Neural progenitor cell (in vitro differentiated cells): ENCODE measurements at places on chromosomes 7 and 10. TPM values are rescaled to one million over a fixed set of nuclear protein-coding genes. Genes with fewer than 3 reads are reported as not detected.
A peak's percentile ranks its signal among the peaks of the same experiment; 100 is the strongest.

CPED1 gene
- not detected in 2 replicates for total RNA-seq

RAB19 gene
- 1.1 and 3.1 TPM in 2 replicates for total RNA-seq

ASB10 gene
- total RNA-seq: not detected in 2 replicates

OR2A42 gene
- total RNA-seq: 0.15 TPM in 1 of 2 replicates, not detected in the other

HDAC9 gene
- 16.0 and 28.6 TPM in 2 replicates for total RNA-seq

PARD3 gene
- 55.3 and 58.7 TPM in 2 replicates for total RNA-seq

ASZ1 gene
- total RNA-seq: not detected in 2 replicates

ZNF804B gene
- not detected in 2 replicates for total RNA-seq

DNA sequence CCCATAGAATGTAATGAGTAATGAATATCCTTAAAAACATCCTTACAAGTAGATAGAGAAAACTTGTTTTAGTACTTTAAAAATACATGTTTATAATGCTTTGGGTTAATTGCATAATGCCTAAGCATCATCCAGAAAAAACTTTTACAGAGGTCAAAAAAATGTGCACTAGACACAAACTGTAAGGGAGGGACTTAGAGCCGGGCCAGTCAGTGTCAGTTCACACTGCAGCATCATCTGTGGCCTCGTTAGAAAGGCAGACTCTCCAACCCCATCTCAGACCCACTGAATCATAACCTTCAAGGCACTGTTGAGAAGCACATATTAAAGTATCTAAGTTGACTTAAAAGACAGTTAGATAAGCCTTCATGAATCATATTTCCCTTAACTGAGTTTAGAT, 230.1 kb upstream of the PRPS1L1 start:
- no peak for DNase-seq
- no peaks in the 10 kb centered on the region for H3K36me3 ChIP-seq
- H3K4me3 ChIP-seq: no peak overlapping the region
- no peak overlapping the region for H3K27ac ChIP-seq

DNA sequence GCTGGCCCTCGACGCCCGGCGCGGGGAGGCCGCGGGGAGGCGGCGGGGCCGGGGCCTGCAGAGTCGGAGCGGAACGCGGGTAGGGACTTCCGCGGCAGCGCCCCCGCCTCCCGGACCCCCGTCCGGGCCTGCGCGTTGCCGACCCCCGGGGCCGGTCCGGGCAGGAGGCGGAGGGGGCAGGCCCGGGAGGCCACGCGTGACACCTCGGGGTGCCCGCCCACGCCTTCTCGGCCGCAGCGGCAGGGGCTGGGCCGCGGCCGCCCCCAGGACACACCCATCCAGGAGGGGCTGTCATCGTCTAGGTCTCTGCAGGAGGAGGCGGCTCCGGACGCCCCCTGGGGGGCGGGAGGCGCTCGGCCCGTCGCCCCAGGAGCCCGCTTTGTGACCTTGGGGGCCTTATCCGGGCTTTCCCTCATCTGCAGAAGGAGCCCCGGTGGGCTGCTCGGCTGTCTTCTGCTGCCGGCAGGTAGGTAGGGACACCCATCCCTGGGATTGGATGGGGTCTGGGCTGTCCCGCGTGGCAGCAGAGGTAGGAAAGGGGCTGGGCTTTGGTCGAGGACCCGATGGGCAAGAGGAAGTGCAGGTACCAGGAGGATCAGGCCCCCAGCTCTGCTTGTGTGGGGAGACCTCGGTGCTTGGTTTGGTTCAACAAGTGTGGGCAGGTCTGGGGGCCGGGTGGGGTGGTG, 569 bp downstream of the ZNF316 start:
- peak overlapping the region; percentile 87 for H3K4me3 ChIP-seq
- H3K27me3 ChIP-seq: no peaks in the 10 kb centered on the region
- H3K36me3 ChIP-seq: no peaks in the 10 kb centered on the region
- H3K4me1 ChIP-seq: peaks cover 8% of the 10 kb centered on the region
- DNase-seq: peak; percentile 66
- H3K27ac ChIP-seq: no peak overlapping the region

DNA sequence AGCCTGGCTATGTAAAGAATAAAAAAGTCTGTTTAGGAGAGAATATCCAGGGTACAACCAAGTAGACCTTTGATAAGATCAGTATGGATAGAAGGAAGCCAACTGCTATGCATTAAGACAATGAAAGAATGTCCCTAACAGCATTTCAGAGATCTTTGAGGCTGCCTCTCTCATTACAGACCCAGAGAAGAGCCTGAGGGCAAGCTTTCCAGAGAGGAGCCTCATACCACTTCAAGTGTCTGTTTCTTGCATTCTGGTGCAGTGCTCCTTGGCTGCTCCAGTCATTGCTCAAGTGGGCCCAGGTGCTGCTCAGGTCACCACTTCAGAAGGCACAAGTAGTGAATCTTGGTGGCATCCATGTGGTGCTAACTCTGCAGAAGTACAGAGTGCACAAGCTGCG, 514.0 kb downstream of the PLXDC2 start:
- no peaks in the 10 kb centered on the region for H3K27me3 ChIP-seq
- DNase-seq: no peak
- no peak overlapping the region for H3K27ac ChIP-seq
- no peaks in the 10 kb centered on the region for H3K36me3 ChIP-seq
- no peaks in the 10 kb centered on the region for H3K4me1 ChIP-seq

- DNase-seq: no peak
- H3K36me3 ChIP-seq: no peaks in the 10 kb centered on the region
- H3K4me1 ChIP-seq: no peaks in the 10 kb centered on the region
- H3K27ac ChIP-seq: no peak overlapping the region
Measured at GRCh38 chr7:99005776-99006175, 127.4 kb downstream of the TRRAP start.

GRCh38 chr10:129939416-129940275, 24.4 kb downstream of the EBF3 start:
- DNase-seq: no peak
- peaks cover 2% of the 10 kb centered on the region for H3K4me1 ChIP-seq
- H3K4me3 ChIP-seq: no peak overlapping the region

DNA sequence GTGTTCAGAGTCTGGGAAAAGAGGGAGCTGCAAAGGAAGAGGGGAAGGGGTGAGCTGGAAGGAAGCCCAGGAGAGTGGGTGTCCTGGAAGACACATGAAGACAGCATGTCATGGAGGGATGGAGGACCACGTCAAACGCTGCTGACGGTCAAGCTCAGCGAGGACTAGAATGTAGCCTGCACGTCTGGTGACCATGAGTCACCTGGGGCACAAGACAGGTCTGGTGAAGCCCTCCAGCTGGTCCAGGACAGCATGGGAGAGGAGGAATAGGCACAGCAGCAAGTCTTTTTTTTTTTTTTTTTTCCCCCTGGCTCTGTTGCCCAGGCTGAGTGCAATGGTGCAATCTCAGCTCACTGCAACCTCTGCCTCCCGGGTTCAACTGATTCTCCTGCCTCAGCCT, 19.6 kb upstream of the AMZ1 start:
- no peaks in the 10 kb centered on the region for H3K36me3 ChIP-seq
- H3K4me1 ChIP-seq: no peaks in the 10 kb centered on the region
- H3K27me3 ChIP-seq: peaks cover 7% of the 10 kb centered on the region

- peaks cover 5% of the 10 kb centered on the region for H3K27me3 ChIP-seq
- H3K36me3 ChIP-seq: no peaks in the 10 kb centered on the region
- H3K4me3 ChIP-seq: no peak overlapping the region
- no peaks in the 10 kb centered on the region for H3K4me1 ChIP-seq
Measured at GRCh38 chr7:6496842-6497636, 49.3 kb upstream of the DAGLB start.

DNA sequence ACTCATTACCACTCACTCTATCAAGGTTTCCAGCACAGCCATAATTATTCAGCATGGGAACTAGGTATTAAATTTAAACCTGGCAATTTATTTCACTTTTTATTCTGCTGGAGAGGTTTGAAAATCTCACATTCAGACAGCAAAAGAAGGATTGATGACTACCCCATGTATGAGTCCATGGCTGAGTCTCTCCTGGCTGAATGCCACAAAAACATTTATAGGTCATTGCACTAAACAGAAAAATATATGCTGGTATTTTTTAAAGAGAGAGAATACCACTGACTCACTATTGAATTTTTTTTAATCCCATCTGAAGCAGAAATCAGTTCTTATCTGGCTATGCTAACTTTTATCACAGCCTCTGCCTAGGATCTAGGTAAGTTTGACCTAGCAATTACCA, 336.3 kb downstream of the PPP1R3A start:
- H3K4me3 ChIP-seq: no peak overlapping the region
- DNase-seq: no peak
- H3K27me3 ChIP-seq: no peaks in the 10 kb centered on the region
- H3K36me3 ChIP-seq: no peaks in the 10 kb centered on the region
- no peak overlapping the region for H3K27ac ChIP-seq
- no peaks in the 10 kb centered on the region for H3K4me1 ChIP-seq

- peaks cover 12% of the 10 kb centered on the region for H3K4me1 ChIP-seq
- H3K36me3 ChIP-seq: peaks cover 6% of the 10 kb centered on the region
- H3K27ac ChIP-seq: no peak overlapping the region
- DNase-seq: no peak
- no peaks in the 10 kb centered on the region for H3K27me3 ChIP-seq
- no peak overlapping the region for H3K4me3 ChIP-seq
Measured at GRCh38 chr10:129755158-129755591, 208.9 kb downstream of the EBF3 start.

- H3K36me3 ChIP-seq: no peaks in the 10 kb centered on the region
- no peak for DNase-seq
- no peak overlapping the region for H3K4me3 ChIP-seq
Measured at GRCh38 chr7:115153769-115154477, 232.0 kb downstream of the MDFIC start.

- no peak for DNase-seq
- no peaks in the 10 kb centered on the region for H3K27me3 ChIP-seq
- H3K27ac ChIP-seq: no peak overlapping the region
- peaks cover 19% of the 10 kb centered on the region for H3K4me1 ChIP-seq
Measured at GRCh38 chr10:94549221-94549620, 3.6 kb downstream of the HELLS start.

DNA sequence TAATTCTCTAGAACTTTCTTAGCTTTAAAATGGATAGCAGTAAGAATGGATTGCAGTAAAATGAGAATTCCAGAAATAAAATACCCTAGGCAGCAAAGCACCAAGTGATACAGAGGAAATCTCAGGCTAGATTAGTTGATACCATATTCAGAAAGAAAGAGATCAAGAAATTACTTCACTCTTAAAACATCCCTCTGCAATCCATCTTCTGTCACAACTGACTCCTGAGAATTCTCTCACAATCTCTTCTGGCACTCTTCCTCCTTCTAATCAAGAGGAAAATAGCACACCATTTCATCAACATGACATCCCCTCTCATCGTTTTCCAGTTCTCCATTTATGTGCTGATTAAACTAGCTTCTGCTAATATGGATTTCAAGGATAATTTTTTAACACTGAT, 42.2 kb upstream of the LAMB1 start:
- H3K27me3 ChIP-seq: no peaks in the 10 kb centered on the region
- no peak overlapping the region for H3K27ac ChIP-seq

- no peak overlapping the region for H3K4me3 ChIP-seq
- peaks cover 21% of the 10 kb centered on the region for H3K4me1 ChIP-seq
- no peaks in the 10 kb centered on the region for H3K27me3 ChIP-seq
- H3K27ac ChIP-seq: no peak overlapping the region
- no peaks in the 10 kb centered on the region for H3K36me3 ChIP-seq
Measured at GRCh38 chr7:79502151-79502550, 48.7 kb upstream of the MAGI2 start.

- H3K36me3 ChIP-seq: no peaks in the 10 kb centered on the region
- no peak overlapping the region for H3K27ac ChIP-seq
- no peaks in the 10 kb centered on the region for H3K27me3 ChIP-seq
- H3K4me1 ChIP-seq: no peaks in the 10 kb centered on the region
Measured at GRCh38 chr7:104604706-104605105, 276.3 kb downstream of the LHFPL3 start.

- H3K36me3 ChIP-seq: no peaks in the 10 kb centered on the region
- no peaks in the 10 kb centered on the region for H3K27me3 ChIP-seq
- no peak overlapping the region for H3K27ac ChIP-seq
Measured at GRCh38 chr7:141649865-141650634, 51.9 kb downstream of the DENND11 start.

DNA sequence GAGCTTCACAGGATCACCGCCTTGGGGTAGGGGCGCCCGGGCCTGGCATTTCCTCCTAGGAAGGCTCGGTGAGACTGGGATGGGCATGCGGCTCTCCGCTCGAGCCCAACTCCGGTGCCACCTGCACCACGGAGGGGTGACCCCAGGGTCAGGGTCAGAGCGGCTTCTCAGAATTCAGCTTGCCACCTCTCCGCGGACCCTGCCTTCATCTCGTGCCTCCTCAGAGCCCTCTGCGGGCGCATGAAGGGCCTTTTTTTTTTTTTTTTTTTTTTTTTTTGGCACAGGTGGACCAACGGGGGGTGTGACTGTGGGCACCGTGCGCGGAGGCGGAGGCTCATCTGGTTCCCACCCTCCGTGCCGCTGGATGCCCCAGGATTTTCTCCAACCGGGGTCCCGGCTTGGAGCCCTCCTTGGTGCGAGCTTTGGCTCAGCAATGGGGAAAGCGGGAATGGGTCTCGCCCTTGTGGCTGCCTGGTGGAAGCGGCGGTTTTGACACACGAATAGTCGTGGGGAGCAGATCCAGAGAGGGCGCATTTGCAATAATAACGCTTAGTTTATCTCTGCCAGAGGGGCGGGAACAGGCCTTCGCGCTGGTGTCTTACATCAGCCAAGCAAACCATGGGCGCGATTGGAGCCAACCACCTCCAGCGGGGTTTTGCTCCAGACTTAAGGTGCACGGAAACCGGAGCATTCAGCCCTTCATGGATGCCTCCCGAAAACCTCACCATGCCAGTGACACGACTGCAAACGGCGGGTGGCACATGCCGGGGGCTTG, 5.0 kb upstream of the TNRC18 start:
- H3K27me3 ChIP-seq: peaks cover 53% of the 10 kb centered on the region
- H3K4me1 ChIP-seq: peaks cover 23% of the 10 kb centered on the region
- H3K4me3 ChIP-seq: peak overlapping the region; percentile 88
- no peak overlapping the region for H3K27ac ChIP-seq
- H3K36me3 ChIP-seq: no peaks in the 10 kb centered on the region

- no peaks in the 10 kb centered on the region for H3K27me3 ChIP-seq
- no peak overlapping the region for H3K27ac ChIP-seq
- no peaks in the 10 kb centered on the region for H3K4me1 ChIP-seq
- no peak for DNase-seq
- no peak overlapping the region for H3K4me3 ChIP-seq
Measured at GRCh38 chr7:84237533-84238173, 43.1 kb upstream of the SEMA3A start.
